ENCODE measurements at places on chromosomes 2 and 18.

- DNase-seq: no peak
Observed at GRCh38 chr18:63588909-63589308, 1.8 kb downstream of the SERPINB13 start.

GRCh38 chr18:45560870-45561269, 54.4 kb upstream of the SLC14A2 start:
- DNase-seq: no peak

- DNase-seq: peak; percentile 92
Observed at GRCh38 chr2:239121600-239122012, 273.7 kb downstream of the TWIST2 start.

DNA sequence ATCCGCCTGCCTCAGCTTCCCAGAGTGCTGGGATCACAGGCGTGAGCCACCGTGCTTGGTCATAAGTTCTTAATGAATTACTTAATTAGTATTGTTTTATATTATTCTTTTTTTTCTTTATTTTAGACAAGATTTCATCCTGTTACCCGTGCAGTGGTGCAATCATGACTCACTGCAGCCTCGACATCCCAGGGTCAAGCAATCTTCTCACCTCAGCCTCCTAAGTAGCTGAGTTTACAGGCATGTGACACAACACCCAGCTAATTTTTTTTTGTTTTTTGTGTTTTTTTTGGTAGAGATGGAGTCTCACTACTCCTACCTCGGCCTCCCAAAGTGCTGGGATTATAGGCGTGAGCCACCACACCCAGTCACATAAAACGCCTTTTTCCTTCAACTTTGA, 17.3 kb downstream of the C2orf42 start:
- no peak for DNase-seq

GRCh38 chr2:119996148-119996547, 16.7 kb upstream of the EPB41L5 start:
- no peak for DNase-seq

- no peak for DNase-seq
Observed at GRCh38 chr18:58161659-58162058, 117.6 kb downstream of the NEDD4L start.

- no peak for DNase-seq
Observed at GRCh38 chr2:189772212-189772611, 9.6 kb upstream of the OSGEPL1 start.

GRCh38 chr2:36463365-36463764, 107.8 kb downstream of the CRIM1 start:
- DNase-seq: no peak

- DNase-seq: peak; percentile 54
Observed at GRCh38 chr18:49813069-49813318, 339 bp downstream of the ACAA2 start.

- DNase-seq: no peak
Observed at GRCh38 chr2:226378753-226379705, 420.6 kb downstream of the IRS1 start.

- no peak for DNase-seq
Observed at GRCh38 chr2:240509667-240510512, 47.9 kb downstream of the ANKMY1 start.

DNA sequence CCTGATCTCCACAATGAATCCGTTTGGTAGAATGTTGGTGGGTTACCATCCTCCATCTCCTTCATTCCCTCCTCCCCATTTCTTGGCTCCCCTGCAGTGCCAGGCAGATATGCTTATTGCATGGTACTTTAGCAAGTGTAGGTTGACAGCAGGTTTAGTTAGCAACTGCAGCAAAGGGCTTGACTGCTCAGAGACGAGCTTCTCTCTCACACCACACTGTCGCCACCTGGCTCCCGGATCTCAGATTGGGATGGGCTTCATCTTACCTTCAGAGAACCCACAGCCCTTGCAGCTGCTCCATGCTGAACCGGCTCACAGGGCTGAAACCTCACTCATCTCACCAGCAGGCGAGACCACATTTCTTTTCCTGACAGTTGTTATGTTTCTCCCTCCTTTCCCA, 88.8 kb downstream of the VWA3B start:
- no peak for DNase-seq

GRCh38 chr2:128835342-128835855, 516.7 kb upstream of the HS6ST1 start:
- DNase-seq: no peak

DNA sequence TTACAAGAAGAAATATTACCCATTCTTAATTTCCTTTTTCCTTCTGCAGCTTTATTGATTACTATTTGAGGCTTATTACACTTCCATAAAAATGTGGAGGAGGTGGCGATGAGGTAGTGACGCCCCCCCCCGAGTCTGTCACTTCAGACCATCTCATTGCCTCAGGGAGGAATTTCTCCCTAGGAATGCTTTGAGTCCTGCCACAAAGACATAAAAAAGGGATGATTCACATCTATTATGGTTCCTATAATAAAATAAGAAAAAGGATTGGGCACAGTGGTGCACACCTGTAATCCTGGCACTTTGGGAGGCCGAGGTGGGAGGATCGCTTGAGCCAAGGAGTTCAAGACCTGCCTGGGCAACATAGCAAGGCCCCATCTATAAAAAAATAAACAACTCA, 93.7 kb downstream of the AOX1 start:
- no peak for DNase-seq

DNA sequence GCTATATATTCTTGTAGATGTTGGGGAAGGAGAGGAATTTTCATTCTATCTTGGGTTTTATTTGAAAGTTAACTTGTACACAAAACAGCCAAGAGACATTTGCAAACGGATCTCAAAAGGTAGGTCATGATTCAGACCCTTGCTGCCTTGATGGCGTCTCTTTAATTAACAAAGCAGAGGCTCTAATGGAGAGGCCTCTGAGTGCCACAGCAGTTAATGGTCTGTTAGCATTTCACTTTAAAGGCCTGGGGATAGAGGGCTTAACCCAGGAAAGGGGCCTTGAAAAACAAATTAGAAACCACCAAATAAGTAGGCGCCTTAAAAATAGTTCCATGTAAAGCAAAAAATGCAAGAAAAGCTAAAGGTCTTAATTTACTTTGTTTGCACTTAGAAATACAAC, 836.9 kb upstream of the CELF4 start:
- no peak for DNase-seq

DNA sequence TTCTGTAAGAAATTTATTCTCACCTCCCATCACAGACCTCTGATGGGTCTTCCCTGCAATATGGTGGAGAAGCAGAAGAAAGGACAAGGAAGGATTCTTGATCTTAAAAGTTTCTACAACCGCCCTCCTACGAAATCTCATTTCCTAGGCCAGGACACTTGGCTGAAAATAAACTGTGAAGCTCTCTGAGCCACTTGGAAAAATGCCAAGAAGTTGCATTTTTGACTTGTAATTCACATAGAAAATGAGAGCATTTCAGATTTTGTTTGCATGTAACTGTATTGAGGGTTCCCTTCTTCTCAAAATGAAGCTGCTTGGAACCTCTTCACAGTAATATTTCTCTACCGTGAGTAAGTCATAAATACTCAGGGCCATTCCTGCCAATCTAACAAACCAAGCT, 458.3 kb upstream of the SLC14A2 start:
- no peak for DNase-seq

DNA sequence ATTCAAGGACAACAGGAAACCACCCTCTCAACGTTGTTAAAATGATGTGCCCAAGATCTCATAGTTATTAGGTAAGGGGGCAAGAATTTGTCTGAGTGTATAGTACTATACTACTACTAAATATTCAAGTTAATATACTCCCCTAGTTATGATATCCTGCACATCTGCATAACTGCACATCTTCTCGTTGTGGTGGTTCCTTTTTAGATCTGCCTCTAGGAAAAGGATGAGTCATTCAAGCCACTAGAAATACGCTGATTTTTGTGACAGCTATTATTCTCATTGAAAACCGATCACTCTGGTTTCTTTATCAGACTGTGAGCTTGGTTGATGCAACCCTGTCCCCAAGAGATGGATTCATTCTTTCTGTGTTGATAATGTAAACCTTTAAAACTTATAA, 1067.0 kb upstream of the FANCL start:
- no peak for DNase-seq

GRCh38 chr2:235325151-235325550, 168.7 kb upstream of the AGAP1 start:
- DNase-seq: no peak

DNA sequence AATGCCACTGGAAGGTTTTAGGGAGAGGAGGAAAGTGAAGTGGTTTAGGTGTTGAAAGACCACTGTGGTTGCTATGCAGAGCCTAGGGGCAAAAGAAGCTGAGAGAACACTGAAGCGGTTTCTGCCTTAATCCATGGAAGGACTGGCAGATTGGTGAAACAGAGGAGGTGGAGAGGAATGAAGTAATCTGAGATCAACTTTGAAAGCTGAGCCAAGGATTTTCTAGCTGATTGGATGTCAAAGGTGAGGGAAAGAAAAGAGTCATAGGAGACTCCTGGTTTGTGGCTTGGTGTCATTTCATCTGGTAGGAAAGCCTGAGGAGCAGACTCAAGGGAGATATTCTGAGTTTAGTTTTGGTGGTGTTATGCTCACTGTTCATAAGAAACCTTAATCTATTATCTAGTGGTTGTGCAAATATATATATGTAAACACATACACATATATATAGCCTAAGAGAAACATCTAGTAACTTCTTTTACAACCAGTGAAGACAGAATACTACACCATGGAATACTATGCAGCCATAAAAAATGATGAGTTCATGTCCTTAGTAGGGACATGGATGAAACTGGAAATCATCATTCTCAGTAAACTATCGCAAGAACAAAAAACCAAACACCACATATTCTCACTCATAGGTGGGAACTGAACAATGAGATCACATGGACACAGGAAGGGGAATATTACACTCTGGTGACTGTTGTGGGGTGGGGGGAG, 134.1 kb upstream of the CREB1 start:
- DNase-seq: no peak

DNA sequence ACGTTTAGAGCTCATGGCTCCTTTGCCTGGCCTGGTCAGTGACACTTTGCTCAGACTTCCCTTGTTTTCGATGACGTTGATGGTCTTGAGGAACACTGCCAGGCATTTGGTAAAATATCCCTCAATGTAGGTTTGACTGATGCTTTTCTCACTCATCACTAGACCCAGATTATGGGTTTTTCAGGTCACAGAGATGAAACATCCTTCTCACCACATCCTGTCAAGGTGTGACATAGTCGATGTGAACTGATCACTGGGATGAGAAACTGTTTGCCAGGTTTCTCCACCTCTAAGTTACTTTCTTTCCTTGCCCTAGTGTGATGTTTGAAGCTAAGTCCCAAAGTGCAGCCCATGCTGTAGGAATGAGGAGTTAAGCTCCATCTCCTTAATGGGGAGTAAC, 81.5 kb downstream of the AFF3 start:
- no peak for DNase-seq

DNA sequence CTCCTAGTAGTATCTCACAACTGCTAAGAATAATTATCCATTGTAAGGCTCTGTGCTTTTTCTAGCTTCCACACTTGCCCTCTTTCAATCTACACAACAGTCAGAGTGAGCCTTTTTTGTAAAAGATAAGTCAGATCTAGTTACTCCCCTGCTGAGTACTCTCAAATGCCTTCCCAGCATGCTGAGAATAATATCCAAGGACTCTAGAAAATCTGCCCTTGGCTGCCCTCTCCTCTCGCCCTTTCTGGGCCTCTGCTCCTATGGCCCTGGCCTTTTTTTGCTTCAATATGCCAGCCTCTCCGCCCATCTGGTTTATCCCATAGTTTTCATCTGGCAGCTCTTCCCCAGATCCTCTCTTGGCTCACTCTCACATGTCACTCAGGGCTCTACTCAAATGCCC, 455.9 kb upstream of the UBE2E3 start:
- no peak for DNase-seq

DNA sequence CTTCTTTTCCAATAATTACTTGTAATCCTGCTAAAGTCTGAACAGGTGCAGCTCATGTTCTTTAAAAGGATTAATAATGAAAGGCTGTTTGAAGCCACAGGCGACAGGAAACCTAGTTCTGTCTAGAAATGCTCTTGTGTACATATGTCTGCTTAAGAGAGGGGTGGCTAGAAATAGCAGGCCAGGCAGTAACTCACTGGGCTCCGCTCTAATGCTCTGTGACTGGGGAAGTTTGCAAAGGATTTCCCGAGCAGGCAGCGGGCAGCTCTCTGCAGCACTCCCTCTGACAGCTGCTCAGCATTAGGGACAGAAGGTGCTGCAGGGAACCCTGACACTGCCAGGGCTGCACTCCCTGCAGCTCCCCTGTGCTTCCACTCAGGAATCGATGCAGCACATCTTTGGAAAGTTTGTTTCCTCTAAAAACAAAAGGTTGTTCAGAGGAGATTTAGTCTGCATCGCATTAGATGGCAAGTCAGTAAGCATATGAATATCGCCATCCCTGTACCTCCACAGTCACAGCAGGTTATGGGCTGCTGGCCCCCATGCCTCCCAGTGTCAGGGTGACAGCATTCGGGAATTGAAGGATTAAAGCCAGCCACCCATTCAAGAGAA, 33.1 kb upstream of the TTC39C start:
- DNase-seq: no peak

- DNase-seq: no peak
Observed at GRCh38 chr2:189375842-189376241, 65.4 kb upstream of the WDR75 start.

- DNase-seq: peak; percentile 12
Observed at GRCh38 chr2:70474256-70474848, 79.3 kb downstream of the TGFA start.

DNA sequence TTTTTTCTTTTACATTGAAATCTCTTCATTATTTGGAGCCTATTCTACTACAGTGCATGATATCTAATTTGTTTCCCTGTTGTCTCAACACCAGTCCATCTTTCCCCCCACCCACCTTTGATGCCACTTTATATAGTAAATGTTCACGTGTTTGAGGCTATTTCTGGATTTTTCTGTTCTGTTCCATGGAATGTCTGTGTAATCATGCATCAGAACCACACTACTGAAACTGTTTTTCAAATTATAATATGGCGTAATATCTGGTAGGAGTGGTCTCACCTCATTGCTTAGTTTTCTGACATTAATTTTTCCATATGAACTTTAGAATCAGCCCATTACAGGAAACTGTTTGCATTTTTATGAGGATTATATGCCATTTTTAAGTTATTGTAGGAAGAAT, 19.1 kb upstream of the NARS1 start:
- no peak for DNase-seq

GRCh38 chr2:54964271-54964670, 86.0 kb downstream of the RTN4 start:
- no peak for DNase-seq

- DNase-seq: peak; percentile 62
Observed at GRCh38 chr2:148615381-148615841, 29.1 kb upstream of the EPC2 start.

DNA sequence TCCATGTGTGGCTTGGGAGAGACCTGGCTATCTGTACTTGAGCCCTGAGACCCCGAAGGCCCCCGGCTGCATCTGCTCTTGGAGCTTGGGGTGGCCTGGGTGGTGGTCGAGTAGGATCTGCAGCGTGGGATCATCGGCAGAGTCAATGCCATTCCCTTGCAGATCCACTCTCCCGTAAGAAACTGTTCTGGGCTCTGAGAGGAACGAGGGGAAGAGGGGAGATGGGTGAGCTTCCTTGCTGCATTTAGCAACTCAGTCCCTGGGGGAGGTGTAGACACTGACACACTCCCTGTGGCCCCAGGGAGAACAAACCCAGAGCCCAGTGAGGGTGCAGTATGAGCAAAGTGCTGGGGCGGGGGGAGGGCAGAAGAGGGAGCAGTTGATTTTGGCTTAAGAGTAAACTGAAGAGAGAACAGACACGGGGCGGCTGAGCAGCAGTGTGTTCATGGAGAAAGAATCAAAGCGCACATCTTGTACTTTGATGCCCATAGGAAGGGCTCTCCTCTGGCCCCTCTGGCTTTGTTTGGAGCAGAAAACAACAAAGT, 8.5 kb downstream of the GREB1 start:
- no peak for DNase-seq

GRCh38 chr18:41150316-41150715, 804.7 kb upstream of the PIK3C3 start:
- DNase-seq: no peak

GRCh38 chr18:55322178-55322735, 265.7 kb downstream of the TCF4 start:
- peak; percentile 96 for DNase-seq

Data from globus pallidus (tissue), 1 donor.